ENCODE measurements at places on chromosomes 13 and 19.

DNA sequence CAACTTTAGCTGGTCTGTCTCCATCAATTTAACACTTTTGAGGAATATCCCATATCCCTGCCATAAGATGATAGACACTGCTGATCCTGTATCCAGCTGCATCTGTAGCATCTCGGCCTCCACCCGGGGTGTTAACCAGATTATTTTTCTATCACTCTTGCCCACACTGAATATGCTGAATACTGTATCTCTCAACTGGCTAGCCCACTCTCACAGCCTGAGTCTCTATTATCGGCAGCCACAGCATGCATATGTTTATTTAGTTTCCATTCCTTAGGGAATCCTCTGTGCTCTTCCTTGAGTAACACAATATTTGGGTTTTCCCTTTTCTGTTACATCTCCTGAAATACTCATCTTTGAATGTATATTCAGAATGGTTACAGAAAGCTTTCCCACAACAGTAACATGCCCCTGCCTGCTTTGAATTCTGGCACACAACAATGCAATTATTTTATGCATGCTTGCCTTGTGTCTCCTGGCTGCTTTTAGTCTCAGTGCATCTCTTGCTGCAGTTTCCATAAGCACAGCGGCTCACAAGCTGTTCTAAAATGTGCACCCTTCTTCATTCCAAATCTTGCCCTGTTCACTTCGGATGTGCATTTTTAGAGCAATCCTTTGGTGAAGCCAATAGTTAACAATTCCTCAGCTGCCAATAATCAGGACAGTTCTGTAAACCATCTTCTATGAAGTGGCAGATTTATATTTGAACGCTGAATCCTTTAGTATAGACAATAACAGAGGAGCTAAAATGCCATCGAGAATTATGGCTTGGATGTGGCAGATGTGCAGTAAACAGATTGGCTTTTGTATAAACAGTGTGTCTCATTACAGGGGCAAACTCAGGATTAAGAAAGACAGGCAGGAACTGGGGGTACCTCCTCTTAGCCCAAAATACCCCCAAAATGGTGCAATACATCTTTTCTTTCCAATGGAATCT is 261.9 kb upstream of the SOX21 start:
- no peak for DNase-seq

GRCh38 chr19:15532779-15533521 is 24.6 kb downstream of the CYP4F22 start:
- DNase-seq: peak; percentile 16

- no peak for DNase-seq
Observed at GRCh38 chr13:66864627-66865026, 365.5 kb downstream of the PCDH9 start.

DNA sequence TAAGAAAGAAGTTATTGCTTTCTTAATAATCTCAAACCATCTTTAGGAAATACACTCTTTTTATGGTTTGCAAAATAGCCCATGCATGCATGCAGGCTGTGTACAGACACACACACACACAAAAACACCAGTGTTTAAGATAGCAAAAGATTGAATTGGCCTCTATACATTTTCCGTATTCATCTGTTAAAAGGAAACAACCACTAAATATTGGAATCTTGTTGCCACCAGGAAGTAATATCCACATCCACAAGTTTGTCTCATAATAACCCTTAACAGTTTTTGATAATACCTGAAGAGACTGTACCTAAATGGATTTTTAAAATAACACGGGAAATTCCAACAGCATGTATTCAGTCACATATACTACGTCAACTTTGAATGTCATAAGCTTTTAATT is 7.3 kb upstream of the MAB21L1 start:
- no peak for DNase-seq

DNA sequence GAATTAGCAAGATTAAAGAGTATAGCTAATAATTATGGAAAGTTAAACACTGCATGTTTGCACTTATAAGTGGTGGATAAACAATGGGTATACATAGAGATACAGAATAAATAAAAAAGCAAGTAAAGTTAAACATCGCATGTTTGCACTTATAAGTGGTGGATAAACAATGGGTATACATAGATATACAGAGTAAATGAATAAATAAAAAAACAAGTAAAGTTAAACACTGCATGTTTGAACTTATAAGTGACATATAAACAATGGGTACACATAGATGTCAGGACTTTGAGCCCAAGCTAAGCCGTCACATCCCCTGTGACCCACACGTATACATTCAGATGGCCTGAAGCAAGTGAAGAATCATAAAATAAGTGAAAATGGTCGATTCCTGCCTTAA is 1533.3 kb upstream of the SPRY2 start:
- DNase-seq: no peak

DNA sequence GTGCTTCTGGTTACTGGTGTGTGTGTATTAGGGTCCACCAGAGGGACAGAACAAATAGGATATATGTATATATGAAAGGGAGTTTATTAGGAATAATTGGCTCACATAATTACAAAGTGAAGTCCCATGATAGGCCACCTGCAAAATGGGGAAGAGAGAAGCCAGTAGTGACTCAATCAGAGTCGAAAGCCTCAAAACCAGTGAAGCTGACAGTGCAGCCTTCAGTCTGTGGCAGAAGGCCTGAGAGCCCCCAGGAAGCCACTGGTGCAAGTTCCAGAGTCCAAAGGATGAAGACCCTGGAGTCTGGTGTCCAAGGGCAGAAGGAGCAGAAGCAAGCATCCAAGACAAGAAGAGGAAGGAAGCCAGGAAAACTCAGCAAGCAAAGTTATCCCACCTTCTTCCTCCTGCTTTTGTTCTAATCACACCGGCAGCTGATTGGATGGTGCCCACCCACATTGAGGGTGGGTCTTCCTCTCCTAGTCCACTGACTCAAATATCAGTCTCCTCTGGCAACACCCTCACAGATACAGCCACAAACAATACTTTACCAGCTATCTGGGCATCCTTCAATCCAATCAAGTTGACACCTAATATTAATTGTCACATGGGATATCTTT is 21.7 kb upstream of the SCEL start:
- no peak for DNase-seq

DNA sequence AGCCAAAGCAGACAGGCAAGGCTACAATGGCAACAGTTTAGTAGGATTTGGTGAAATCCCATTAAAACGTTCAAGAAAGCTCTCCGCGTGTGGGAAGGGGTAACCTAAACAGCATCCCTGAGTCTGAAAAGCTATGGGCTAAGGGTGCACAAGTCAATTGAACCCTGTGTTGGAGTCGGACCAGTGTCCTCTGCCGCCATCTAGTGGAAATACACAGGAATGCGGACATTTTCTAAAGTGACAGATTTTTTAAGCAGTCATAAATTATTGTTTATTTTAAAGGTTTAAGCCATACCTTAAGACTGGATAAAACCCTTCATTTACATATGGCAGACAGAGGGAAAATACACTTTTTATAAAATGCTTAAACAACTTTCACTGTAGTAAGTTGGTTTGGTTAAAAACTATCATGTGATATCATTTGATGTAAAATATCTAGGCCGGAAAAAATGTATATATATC is 26.5 kb upstream of the LSM14A start:
- peak; percentile 44 for DNase-seq

DNA sequence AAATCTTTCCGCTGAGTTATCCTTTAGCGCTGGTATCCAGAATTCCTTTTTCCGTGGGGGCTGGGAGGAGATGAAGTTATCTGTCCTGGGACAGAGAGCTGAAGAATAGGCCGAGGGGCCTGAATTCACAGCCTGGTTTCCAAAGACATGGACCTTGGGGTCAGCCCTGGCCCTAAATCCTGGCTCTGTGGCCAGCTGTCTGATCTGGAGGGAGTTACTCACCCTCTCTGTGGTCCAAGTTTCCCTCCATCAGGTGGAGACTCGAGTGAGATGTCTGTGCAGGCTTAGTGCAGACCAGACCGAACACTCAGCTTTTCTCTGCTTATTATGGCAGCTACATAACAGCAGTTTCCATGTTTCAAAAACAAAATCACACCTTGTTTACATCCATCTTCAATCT is 59.6 kb downstream of the CDADC1 start:
- DNase-seq: no peak

DNA sequence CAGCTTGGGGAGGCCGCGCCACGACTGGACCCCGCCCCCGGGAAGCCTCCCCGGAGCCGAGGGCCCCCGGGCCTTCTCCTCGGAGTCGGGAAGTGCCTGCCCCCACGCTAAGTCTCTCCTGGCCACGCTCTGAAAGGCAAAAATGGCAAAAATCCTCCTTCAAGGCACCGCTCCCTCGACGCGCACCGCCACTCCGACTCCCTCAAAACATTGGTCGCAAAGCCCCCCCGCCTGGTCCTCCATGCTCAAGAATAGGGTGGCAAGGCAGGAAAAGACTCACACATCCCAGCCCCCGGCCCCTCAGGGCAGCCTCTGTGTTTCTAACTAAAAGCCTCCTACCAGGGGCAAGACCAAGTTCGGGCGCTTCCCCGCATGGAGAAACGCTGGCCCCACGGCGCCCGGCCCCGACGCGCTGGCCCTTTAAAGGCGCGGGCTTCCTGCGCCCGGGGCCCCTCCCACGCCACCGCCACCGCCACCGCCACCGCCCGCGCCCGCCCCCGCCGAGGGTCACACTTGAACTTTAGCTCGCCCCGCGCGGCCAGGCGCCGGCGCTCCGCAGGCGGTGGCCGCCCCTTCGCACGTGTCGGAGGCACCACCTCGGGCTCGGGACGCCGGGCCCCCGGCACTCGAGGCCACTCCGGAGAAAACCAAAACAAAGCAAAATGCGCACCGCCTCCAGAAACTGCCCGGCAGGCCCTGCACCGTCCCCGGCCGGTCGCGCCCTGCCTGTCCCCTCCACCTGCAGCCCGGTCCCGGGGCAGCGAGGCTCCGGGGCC is 1.9 kb downstream of the FOXO1 start:
- peak; percentile 30 for DNase-seq

DNA sequence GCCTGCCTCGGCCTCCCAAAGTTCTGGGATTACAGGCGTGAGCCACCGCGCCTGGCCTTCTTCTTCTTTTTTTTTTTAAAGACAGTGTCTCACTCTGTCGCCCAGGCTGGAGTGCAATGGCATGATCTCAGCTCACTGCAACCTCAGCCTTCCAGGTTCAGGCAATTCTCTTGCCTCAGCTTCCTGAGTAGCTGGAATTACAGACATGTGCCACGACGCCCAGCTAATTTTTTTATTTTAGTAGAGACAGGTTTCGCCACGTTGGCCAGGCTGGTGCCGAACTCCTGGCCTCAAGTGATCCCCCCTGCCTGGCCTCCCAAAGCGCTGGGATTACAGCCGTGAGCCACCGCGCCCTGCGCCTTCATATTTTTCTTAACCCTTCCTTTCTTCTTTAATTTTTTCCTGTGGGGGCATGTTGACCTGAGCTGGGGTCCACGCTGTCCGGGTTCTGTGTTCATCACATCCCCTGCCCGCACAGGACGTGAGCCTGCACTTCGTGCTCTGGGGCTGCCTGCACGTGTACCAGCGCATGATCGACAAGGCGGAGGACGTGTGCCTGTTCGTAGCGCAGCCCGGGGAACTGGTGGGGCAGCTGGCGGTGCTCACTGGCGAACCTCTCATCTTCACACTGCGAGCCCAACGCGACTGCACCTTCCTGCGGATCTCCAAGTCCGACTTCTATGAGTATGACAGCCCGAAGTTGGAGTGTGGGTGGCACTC is 14.1 kb downstream of the PNPLA6 start:
- DNase-seq: no peak

GRCh38 chr19:54470276-54470887 is 2.7 kb downstream of the CDC42EP5 start:
- DNase-seq: no peak

DNA sequence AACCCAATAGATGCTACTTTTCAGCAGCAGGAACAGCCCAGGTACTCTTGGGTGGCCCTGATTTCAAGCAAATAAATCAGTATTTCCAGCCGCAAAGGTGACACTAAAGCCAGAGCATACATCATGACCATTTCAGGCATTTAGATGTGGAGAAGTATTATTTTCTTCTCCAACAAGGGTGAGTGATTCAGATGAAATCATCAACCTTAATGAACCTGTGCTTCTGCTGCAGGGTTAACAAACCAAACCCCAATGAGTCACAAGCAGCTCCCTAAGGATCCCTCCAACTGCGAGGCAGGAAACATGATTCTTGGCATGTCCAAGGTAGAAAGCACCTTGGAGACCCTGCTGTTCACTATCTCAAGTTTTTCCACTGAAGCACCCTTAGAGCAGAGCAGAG is 32.7 kb downstream of the MBNL2 start:
- no peak for DNase-seq

GRCh38 chr19:19259741-19260140 is 13.4 kb downstream of the TM6SF2 start:
- no peak for DNase-seq

DNA sequence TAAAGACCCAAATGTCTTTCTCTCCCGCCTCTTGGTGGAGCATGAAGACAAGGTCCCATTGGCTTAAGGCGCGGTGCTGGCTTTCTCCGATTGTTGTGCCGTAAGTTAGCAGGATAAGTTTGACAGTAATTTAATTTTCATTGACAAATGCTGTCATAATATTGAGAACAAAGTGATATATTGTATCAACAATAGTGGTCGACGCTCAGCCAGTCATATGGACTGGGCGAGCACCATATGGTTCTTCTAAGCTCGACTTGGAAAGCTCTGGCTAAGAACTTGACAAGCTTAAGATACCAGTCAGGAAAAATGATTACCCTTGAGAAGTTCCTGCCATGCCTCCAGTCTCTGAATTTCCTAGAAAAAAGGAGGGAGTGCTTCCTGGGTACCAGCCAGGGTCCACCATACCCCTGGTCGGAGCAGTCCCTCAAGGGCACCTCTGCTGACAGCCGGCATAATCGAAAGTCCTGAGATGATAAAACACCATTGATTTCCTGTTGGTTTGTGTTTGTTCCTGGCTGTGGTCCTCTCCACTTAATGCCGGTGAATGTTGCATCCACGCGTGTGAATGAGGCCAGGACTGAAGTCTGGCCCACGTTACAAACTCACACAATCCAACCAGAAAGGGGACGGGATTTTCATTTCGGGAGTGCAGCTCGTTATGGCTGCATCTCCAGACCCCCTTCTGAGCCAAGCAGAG is 262.1 kb downstream of the ZNF536 start:
- DNase-seq: no peak

GRCh38 chr19:17339088-17339741 is 1.9 kb downstream of the GTPBP3 start:
- DNase-seq: peak; percentile 20

GRCh38 chr13:25796474-25796873 is 255.3 kb downstream of the SHISA2 start:
- DNase-seq: no peak

DNA sequence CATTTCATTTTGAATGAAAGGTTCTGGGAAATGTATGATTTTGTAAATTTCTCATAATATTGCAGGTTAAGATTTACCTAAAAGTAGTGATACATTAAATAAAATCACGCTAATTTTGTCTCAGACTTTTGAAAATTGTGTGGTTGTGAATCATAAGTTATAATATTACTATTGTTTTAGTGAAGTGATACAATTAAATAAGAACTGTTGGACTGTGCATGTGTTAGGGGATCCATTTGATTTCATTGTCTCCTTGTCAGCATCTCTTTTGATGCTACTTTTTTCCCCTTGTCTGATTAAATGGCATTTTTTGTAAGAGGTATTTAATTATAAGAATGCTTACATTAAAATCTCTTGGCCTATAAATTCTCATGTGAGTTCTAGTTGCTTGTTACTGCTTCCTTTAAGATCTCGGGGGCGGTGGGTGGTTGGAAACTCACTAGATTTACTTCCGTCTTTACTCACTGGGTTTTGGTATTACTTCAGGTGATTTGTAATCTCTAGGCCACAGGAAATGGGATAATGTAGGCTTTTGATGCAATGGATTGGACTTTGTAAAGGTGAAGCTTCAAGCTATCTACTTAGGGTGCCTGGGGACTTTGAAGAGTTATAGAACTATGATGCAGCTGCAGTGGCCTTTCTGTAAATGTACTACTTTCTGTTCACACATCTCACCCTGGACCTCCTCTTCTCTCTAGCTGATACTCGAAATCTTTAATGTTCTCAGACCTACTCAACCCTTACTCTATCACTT is 66.5 kb downstream of the PAN3 start:
- no peak for DNase-seq
